ENCODE measurements at places on chromosomes 12 and 14.

GRCh38 chr12:2625289-2625612 is 169.5 kb upstream of the FKBP4 start:
- no peak for DNase-seq

DNA sequence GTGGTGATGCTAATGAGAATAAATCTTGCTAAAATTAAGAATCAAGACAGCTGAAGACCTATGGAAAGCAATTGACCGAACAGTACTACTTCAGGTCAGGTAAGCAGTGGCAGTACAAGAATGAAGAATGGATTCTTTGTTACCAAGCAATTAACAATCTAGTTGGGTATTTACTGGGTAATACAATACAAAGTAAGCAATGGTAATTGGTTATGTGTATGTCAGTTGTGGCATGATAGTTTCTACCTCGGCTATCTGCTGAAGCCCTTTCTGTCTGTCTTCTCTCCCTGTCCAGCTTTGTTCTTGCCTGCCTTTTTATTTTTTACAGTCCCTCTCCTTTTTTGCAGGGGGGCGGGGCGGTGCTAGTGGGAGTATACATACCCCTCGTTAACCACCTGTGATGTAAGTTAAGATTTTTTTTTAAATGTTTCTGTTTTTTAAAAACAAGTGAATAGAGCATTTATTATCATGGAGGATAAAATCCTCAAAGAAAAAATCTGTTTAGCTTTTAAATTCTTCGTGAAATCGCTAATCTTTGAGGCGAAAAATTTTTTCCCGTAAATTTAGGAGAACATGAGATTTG is 75.9 kb downstream of the RCOR1 start:
- DNase-seq: no peak

GRCh38 chr14:21244544-21244943 is 24.7 kb downstream of the HNRNPC start:
- DNase-seq: no peak

DNA sequence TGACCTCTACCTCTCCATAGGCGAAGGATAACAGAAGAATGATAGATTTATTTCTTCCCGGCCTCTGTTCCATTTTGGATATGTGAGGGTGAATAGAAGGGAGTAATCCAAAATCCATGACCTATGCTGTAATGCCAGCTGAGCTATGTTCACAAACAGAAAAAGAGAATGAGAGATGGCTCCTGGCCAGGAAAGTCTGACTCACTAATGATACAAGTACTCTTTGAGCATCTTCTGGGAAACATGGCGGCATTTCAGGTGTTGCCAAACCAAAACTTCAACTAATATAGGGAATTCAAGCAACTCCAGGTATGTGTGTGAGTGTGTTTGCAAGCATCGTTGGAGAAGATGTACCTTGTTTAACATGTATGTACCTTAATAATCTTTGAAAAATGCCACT is 55.1 kb downstream of the MED13L start:
- DNase-seq: peak; percentile 85

DNA sequence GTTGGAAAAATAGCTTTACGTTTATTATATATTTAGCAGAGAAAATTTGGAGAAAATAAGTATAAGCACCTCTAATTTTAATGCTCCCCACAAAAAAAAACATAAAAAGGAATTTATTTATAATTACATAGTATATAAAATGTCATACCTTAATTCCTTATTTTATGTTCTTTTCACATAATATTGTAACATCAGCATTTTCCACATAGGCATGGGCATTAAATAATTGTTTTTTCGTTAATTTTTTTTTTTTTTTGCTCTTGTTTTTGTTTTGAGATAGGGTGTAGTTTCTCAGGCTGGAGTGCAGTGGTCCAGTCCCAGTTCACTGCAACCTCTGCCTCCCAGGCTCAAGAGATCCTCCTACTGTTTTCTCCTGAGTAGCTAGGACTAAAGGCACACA is 329.8 kb upstream of the FOXG1 start:
- DNase-seq: no peak

DNA sequence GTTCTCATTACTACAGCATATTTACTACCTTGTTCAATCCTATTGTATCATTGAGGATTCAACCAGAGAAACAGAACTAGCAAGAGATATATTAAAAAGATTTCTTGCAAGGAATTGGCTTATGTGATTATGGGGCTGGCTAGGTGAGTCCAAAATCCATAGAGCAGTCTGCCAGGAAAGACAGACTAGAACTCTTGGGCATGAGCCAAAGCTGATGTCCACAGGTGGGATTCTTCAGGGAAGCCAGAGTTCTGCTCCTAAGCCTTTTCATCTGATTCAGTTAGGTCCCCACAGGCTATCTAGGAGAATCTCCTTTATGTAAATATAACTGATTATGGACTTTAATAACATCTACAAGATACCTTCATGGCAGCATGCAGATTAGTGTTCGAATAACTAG is 26.0 kb downstream of the PELI2 start:
- DNase-seq: no peak

DNA sequence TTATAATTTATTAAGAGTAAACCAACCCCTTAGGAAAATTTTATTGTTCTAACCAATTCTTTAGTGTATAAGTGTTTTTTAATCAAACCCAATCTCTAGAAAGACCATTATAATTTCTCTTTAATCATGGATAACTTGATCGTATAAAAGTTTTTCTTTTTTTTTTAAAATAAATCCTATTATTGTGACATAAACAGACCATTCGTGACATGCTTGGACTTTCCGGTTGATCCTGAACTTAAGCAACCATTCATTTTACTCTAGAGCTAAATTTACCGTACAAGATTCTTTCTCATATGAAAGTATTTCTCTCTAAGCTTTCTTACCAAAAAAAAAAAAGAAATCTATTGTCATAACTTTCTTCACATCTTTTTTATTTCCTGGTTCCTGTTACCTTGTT is 32.6 kb upstream of the SLC38A4 start:
- DNase-seq: peak; percentile 15

Data from HCT116 (cell line).